Mucosa of descending colon (tissue), 3 donors: ENCODE measurements at places on chromosomes 16 and 17. TPM values are rescaled to one million over a fixed set of nuclear protein-coding genes. Genes with fewer than 3 reads are reported as not detected.

Gene KLHL10
- total RNA-seq, result not detected

Gene DCAF7
- 84.9 TPM for total RNA-seq

DNA sequence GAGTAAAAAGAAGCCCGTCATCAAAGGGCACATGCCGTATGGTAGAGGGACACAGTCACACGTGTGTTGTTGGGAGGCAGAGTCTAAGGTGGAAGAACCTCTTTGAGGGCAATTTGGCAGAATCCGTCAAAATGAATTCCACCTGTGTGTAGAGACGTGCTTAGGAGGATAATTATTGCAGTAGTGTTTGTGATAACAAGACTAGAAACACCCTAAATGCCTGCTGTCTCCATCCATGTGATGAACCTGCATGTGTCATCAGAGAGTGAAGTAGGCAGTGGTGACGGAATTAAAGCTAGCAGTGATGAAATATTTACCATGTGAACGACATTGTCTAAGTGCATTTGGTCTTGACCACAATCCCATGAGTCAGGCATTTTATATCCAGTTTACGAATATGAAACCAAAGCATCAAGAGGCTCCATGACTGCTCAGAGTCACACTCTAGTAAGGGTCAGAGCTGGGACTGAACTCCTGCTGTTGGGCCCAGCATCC, 61.3 kb upstream of the ADORA2B start:
- no peak for DNase-seq

GRCh38 chr17:42193216-42193968, 902 bp downstream of the GHDC start:
- DNase-seq, result no peak

DNA sequence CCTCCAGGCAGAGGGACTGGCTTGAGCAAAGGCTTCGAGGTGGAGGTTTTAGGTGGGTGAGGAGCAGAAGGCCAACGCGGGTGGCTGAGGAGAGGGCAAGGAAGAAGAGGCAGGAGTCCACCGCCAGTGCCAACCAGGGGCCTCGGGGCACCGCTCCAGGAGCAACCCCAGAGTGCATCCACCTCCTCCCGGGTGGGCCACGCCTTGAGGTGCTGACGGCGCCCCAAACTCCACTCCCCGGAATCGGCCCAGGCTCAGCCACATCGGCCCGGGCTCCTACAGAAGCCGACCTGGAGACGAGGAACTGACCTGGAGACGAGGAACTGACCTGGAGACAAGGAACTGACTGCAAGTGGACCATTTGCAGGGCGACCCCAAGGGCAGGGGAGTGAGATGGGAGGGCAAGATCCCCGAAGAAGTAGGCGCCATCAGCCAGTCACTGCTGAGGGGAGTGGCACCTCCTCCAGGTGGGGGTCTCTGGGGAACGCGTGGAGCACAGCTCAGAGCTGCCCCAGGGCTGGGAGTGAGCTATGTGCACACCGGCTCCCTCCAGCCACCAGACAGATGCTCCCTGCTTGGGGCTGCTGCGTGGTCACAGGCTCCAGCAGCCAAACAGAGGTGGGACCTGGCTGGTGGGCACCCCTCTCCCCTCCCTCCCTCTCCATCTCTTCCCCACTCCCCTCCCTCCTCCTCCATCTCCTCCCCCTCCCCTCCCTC, 29.2 kb upstream of the CBFA2T3 start:
- DNase-seq, result peak; percentile 36

Gene CACNG3
- not detected for total RNA-seq

DNA sequence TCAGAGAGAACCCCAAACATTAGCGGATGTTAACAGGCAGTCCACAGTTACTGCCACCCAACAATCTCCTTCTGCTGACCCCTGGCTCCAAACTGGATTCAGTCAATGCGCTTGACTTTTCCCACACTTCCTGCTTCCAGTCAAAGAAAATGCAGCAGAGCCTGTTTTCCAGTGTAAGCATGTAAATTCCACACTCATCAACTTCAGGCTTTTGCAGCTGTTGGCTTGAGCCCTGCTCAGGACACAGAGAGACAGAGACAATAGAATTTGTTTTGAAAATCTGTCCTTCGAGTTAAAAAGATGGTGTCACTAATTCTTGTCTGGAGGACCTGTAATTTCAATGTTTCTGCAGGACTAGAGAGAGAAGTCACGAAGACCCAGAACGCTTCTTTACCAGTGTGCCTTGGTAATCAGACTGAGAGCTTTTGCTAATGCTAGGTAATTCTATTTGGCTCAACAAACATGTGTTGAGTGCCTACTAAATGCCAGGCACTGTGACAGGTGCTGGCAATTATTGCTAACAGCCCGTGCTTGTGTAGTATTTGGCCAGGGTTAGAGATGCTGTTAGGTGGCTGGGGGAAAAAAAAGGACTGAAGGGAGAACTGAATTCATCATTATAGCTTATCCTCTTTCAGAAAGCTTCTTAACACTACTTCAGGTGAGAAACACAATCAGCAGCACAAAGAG, 32.5 kb downstream of the HOXB1 start:
- DNase-seq, result no peak

Gene MYH4
- total RNA-seq, result not detected

Gene ADAD2
- total RNA-seq, result 0.14 TPM

DNA sequence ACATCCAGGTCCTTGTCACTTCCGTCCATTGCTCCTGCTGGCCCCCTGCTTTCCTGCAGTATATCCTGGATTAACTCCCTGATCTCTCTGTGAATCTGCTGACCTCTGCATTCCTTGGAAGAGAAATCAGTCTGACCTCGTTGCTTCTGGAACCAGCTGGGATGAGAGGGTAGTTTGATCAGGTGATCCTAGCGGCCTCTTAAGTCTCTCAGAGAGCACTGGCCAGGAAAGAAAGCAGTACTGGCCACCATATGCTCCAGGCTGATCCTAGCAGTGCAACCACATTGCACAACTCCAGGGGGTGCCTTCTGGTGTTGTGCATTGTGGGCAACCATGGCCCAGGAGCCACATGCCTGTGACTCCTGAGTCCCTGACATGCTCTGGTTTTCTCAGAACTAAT, 79.2 kb downstream of the ARHGAP23 start:
- DNase-seq, result no peak

DNA sequence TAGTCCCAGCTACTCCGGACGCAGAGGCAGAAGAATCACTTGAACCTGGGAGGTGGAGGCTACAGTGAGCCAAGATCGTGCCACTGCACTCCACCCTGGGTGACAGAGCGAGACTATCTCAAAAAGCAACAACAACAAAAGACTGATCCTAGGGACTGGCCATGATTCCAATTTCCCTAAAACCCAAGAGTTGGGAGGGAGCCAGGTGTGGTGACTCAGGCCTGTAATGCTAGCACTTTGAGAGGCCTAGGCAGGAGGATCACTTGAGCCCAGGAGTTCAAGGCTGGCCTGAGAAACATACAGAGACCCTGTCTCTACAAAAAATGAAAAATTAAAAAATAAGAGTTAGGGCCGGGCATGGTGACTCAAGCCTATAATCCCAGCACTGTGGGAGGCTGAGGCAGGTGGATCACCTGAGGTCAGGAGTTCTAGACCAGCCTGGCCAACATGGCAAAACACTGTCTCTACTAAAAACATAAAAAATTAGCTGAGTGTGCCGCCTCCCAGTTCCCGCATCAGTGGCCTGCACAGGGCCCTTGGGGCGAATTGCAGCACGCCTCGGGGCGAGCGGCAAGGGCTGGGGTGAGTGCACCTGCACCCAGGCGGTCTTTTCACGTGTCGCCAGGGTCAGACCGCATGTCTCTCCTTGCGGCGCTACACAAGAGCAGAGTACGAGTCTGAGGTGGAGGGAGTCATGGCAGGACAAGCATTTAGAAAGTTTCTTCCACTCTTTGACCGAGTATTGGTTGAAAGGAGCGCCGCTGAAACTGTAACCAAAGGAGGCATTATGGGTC, 40.8 kb downstream of the CDH3 start:
- no peak for DNase-seq

DNA sequence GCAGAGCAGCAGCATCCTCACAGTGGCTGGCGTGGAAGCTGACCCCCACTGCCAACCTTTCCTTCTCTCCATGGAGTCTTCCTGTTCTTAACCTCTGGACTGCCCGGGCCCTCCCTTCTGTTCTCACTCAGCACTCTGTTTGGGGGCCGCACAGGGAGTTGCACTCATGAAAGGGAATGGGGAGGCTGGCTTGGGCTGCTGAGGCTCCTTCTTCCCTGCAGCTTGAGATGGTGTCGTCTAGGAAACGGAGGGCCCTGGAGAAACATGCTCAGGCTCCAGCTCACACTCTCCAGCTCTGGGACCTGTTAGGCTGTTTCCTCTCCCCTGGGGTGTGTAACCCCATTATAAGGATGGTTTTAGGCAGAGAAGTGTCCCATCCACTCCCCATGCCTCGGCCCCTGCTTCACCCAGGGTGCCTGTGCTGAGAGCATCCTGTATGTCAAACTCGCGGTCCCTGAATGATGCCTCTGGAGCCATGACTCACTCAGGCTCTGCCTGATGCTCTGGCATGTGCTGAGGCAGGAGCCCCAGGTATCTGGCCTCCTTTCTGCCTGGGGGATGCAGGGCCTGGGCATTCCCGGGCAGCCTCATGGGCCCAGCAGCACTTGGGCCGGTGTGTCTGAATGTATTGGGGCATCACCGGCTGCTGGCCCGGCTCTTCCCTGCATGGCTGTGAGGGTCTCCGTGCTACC, 18.9 kb downstream of the TMEM94 start:
- DNase-seq, result peak; percentile 29

Gene DBF4B
- total RNA-seq, result 7.2 TPM

Gene SLC5A10
- 0.12 TPM for total RNA-seq

DNA sequence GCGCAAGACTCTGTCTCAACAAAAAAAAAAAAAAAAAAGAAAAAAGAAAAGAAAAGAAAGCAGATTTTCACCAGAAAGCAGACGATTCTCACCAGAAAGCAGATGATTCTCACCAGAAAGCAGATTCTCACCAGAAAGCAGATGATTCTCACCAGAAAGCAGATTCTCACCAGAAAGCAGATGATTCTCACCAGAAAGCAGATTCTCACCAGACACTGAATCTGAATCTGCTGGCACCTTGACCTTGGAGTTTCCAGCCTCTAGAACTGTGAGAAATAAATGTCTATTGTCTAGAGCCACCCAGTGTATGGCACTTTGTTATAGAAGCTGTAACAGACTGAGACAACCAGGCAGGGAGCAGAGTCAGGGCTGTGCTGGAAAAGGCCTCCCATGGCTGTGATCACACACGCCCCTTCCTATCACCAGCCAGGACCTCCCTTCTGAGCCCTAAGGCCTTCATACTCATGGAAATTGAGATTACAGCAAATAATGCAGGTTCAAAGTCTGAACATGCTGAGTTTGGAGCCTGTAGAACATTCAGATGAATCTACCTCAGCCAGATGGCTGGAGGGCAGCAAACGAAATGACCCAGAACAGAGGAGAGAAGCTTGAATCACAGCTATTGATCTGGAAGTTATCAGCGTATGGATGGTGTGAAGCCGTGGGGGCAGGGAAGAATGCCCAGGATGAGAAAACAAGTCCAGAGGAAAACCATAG, 309.3 kb downstream of the SLC39A11 start:
- DNase-seq, result no peak

DNA sequence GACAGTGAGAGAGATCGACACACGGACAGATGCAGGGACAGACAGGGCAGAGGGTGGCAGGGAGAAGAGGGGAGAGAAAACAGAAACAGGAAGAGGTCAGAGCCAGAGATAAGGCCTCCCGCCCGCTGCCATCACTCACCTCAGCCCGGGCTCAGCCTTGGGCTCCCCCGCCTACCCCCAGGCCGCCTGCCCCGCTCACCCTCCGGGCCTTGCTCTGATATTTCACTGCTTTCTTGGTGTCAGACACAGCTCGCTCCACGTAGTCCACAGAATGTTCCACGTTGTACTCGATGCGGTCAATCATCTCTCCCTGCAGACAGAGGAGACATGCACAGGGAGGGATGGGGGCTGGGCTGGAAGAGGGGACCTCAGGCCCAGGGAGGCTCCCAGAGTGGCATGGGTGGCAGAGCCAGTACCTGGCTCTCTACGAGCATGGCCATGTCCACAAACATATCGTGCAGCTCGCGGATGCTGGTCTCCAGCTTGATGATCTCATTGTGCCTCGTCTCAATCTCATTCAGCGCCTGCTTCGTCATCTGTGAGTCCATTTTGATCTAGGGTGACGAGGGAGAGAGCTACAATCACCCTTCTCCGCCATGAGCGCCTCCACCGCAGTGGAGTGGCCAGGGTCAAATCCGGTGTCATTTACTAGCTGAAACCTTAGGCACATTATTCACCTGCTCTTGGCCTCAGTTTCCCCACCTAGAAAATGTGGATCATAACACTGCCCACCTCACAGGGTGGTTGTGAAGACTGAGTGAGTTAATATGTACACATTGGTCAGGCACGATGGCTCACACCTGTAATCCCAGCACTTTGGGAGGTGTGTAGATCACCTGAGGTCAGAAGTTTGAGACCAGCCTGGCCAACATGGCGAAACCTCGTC, 8.2 kb downstream of the HSD3B7 start:
- no peak for DNase-seq

Gene RNF222
- not detected for total RNA-seq

Gene CCDC200
- total RNA-seq, result not detected

Gene GCSH
- total RNA-seq, result 18.3 TPM

GRCh38 chr16:77540646-77541045, 105.8 kb upstream of the ADAMTS18 start:
- DNase-seq, result no peak

DNA sequence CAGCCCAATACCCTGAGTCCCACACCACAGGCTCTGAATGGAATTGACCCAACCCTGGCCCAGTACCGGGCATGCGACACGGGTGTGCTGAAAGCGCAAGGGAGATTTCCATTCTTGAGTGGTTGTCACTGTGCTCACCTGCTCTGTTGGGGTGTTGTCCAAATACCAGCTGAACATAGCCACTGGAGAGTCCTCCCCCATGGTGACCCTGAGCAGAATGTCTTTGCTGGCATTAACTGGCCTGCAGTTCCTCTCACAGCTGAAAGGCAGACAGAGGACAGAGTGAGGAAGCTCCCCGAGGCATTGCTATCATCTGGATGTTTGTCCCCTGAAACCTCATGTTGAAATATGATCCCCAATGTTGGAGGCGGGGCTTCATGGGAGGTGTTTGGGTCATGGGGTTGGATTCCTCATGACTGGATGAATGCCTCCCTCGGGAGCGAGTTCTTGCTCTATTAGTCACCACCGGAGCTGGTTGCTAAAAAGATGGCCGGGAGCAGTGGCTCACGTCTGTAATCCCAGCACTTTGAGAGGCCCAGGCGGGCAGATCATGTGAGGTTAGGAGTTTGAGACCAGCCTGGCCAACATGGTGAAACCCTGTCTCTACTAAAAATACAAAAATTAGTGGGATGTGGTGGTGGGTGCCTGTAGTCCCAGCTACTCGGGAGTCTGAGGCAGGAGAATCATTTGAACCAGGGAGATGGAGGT, 57.3 kb upstream of the BCO1 start:
- DNase-seq, result peak; percentile 63
